HL-60 (cell line): ENCODE measurements at places on chromosomes 5 and 9.

- no peak for DNase-seq
Measured at GRCh38 chr9:36847781-36848673, 186.0 kb downstream of the PAX5 start.

GRCh38 chr9:2613730-2614271, 7.8 kb upstream of the VLDLR start:
- no peak for DNase-seq

DNA sequence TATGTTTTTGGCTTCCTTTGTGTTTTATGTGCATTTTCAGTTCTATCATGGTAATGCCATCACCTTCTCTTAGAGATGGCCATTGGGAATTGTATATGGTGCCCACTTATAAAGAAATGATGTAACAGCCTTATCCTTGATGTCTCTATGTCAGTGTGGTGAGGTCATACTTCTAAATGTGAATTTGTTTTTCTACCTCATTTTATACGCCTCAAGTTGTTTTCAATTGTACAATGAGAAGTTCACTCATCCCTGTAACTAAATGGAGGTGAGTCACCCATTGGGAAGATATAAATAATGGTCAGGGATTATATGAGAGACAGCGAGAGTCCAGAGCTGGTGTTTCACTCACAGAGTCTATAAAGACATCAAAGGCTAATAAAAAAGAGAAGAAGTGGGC, 402.4 kb downstream of the AGTPBP1 start:
- no peak for DNase-seq

DNA sequence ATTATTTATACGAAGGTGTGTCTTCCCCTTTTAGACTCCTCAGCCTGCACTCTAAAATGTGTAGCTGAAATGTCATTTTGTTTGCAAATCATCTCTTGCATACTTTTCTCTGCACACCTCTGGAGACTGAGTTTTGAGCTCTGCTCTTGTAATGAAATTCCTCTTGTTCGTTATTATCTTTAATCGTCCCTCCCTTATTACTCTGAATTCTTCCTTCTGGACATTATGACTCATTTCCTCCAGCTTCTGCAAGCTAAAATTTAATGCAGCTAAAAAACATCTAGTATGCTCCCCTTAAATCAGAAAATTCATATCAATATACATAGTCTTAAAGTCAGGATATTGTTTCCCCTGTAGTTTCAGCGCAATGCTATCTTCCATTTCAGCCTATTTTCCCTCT, 13.5 kb downstream of the ISL1 start:
- no peak for DNase-seq

GRCh38 chr5:6608016-6608415, 24.8 kb downstream of the NSUN2 start:
- no peak for DNase-seq

- no peak for DNase-seq
Measured at GRCh38 chr9:137161558-137162486, 8.0 kb downstream of the LRRC26 start.

GRCh38 chr5:116404016-116404415, 170.6 kb downstream of the SEMA6A start:
- no peak for DNase-seq

GRCh38 chr9:91146391-91147019, 215.2 kb downstream of the AUH start:
- no peak for DNase-seq

DNA sequence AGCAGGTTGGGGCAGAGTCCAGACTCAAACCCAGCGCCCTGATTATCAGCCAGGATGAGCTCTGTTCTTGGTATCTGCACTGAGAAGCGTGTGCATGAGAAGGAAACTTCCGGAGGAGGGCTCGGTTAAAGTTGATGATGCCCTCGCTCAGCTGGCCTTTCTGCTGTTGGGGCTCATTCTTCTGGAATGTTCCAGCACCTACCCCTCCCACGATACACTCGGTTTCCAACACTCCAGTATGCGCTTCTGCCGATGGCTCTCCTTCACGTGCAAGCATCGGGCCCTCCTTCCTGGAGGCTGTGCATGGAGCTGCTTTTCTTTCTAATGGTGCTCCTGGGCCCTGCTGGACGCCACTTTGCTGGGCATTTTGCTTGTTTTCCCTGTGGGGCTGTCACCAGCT, 134.0 kb downstream of the RXRA start:
- DNase-seq, result no peak

GRCh38 chr5:115469904-115470516, 74.6 kb downstream of the FEM1C start:
- no peak for DNase-seq

DNA sequence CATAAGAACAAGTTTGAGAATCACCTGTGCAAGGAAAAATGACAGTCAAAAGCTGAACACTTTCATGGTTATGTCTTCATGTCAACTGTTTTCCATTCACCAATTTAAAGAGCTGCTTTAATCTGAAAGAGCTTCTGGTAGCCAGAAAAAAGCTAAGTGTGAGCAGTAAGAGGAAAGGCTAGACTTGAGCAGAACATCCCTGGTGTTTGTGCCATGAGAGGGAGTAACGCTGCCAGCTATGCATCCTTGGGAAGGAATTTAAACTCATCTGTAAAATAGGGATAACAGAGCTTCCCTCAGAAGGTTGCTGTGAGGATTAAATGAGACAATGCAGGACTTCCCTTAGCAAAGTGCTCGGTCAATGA, 193.7 kb downstream of the MAPKAP1 start:
- no peak for DNase-seq

DNA sequence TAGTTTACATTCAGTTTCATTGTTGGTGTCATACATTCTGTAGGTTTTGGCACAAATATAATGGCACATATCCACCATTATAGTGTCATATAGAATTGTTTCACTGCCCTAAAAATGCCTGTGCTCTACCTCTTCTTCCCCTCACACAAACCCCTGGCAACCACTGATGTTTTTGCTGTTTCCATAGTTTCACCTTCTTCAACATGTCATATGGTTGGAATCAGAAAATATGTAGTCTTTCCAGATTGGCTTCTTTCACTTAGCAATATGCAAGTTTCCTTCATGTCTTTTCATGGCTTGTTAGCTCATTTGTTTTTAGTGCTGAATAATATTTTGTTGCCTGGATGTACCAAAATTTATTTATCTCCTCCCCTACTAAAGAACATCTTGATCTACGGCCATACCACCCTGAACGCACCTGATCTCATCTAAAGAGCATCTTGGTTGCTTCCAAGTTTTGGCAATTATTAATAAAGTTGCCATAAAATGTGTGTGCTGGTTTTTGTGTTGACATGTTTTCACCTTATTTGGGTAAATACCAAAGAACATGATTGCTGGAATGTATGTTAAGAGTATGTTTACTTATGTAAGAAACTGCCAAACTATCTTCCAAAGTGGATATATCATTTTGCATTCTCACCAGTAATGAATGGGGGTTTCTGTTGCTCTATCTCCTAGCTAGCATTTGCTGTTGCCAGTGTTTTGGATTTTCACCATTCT, 17.0 kb upstream of the CDK20 start:
- no peak for DNase-seq

GRCh38 chr9:137353223-137354152, 51.4 kb upstream of the NRARP start:
- DNase-seq, result no peak

- DNase-seq, result no peak
Measured at GRCh38 chr9:101247297-101247696, 137.5 kb downstream of the BAAT start.

- no peak for DNase-seq
Measured at GRCh38 chr5:36528588-36528987, 77.8 kb upstream of the SLC1A3 start.

DNA sequence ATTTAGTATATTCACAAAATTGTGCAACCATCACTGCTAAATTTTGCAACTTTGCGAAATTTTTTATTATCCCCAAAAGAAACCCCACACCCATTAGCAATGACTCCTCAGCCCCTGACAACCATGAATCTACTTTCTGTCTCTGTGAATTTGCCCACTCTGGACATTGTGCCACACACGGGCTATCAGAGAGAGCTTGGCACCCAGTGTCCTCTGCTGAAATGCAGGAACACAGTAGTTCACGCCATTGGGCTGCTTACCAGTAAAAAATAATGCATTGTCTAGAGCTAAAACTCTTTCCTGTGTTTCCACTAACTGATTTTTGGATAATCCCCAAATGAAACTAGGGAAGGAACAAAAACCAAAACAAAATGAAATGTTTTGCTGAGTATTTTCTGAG, 60.0 kb downstream of the HRH2 start:
- DNase-seq, result no peak

DNA sequence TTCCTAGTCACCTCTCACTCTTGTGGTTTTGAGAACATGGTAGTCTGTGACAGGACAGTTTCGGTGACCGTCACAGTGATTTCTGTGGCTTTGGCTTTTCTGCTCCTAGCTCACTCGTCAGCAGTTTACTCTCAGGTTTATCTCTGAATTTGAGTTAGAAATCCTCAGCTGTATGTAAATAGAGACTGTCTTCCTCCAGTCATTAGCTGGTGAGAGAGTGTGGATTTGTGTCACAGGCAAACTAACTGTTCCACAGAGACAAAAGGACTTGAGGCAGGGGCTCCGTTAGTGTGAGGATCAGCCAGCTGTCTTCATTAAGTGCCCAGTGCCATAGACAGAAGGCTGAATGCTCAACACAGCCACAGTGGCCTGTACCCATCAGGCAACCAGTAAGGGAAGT, 131.4 kb downstream of the CD180 start:
- DNase-seq, result no peak

DNA sequence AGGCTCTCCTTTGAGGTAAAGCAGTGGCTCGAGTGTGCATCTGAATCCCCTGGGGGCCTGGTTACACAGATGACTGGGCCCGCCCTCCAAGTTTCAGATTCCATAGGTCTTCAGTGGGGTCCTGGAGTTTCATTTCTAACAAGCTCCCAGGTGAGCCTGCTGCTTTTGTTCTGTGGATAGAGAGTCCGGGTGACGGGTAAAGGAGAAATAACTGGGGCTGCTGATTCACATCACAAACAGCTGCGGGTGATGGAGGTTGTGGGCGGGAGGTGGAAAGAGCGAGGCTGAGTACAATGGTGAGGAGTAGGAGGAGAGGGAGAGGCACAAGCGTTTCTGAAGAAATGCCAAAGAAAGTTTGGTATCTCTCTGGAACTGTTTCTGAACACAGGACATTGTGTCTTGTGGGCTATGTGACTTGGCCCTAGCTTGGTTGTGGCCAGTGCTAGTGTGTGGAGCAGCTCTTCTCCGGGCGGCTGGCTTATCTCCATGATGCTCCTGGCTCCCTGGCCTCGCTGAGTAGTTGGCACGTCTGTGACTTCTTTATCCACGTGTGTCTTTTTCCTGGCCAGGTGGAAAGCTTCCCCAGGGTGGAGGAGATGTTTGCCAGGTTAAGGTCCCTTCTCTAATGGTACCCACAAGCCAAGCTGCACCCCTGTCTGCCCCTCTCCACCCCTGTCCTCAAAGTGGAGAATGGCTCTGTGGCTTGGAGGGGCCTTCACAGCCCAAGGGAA, 61.7 kb downstream of the HSPA4 start:
- DNase-seq, result no peak

- no peak for DNase-seq
Measured at GRCh38 chr9:114906922-114907571, 23.3 kb downstream of the TNFSF8 start.

- no peak for DNase-seq
Measured at GRCh38 chr9:98568909-98569469, 139.7 kb downstream of the GABBR2 start.

DNA sequence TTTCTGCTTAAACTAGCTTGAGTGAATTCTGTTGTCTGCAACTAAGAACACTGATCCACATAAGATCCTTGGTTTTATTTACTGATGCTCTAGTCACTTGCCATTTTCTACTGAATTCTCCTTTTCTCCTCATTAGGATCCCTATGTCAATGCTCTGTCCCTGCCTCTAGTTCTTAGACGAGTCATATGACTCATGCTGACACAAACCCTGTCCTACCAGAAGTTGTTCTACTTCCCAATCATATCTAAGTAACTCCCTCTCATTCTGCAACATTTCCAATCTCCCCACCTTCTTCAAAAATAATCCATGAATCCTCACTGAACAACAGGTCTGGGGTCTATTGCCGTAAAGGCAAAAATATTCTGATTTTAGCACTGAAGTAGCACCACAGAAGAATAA, 47.1 kb upstream of the DMRT1 start:
- no peak for DNase-seq

DNA sequence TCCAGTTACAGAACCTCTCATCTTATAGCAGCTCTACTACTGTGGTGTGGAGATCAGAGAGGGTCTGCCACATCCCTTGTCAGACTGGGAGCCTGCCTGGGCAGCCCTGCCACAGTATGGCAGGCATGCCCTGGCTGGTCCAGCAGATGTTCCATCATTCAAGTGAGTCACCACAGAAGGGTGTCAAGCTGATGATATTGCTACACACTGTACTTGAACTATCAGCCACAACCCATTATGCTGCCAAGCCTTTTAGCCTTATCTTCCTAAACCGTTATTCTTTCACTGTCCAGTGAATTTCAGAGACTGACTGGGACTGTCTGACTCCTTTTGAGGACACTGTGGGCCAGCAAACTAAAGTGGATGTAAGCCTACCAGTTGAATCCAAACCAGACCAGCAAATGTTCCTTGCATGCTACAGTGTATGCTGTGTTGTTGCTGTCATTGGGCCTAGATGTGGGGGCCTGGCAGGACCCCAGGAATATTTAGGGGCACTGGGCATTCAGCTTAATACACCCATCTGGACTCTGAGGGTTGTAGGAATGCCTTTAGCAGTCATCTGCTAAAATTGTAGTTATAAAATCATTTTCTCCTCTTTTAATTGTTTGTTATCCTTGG, 202.6 kb downstream of the NR3C1 start:
- DNase-seq, result no peak

GRCh38 chr5:159638954-159639559, 277.2 kb upstream of the ADRA1B start:
- peak; percentile 4 for DNase-seq

DNA sequence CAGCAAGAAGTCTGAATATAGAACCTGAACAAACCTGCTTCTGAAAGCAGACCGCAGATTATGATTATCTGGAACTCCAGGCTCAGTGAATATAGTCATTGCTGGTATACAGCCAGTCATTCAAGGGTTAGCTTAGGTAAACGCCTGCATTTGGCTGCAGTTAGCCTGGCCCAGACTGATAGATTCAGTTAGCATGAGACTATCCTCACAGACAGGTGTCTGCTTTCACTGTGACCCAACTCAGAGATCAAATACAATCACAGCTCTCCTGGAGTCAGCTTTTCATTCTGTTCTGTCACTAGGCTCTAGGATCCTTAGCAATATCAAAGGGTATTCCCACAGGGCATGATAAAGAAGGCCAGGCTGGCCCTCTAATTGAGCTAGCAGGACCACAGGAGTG, 138.6 kb upstream of the PLCXD3 start:
- no peak for DNase-seq

- DNase-seq, result peak; percentile 49
Measured at GRCh38 chr5:154038261-154038706, 426 bp downstream of the FAM114A2 start.

DNA sequence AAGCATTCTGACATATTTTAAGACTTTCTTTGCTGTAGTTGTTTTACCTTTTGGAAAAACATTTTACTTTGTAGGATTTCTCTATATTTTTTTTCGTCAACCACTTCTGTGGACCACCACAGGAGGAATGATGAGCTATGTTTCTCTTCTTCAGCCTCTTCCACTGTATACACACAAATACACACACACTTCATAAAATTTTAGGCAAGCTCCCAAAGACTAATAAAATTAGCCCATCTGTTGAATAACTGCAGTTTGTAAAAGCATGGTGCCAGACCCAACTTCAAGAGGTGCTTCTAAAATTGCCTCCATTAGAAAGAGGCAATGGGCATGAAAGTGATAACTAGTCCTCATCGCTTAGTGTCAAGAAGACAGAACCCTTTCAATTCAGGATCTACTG, 4.1 kb upstream of the CEP120 start:
- no peak for DNase-seq
